ENCODE measurements at places on chromosomes 5 and 9.
A peak's percentile ranks its signal among the peaks of the same experiment; 100 is the strongest.

GRCh38 chr9:111961575-111961974, 65.0 kb downstream of the UGCG start:
- no peak for DNase-seq

DNA sequence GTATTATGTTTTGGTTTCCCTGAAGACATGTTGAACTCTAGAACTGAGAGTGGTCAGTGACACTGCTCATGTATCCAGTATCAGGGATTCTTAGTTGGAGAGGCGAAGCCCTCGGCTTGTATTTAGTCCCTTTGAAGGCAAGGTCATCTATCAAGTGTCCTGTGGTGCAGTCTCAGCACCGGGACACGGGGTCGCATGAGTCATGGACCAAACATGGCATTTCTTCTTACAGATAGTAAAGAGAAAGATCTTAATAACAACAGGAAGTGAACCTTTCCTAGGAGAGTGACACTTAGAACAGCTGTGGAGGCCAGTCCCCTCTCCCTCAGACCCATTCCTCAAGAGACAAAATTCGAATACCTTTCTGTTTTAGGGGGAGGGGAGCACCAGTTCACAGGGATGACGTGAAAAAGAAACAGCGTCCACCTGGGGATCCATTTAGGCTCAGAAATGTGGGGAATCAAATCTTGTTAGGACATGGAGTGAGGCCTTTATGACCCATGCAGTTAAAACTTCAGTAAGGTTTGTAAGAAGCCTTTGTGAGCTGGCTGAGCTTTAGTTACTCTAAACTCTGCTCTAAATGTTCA, 86.5 kb downstream of the ADGRV1 start:
- DNase-seq, result no peak

GRCh38 chr5:56270568-56271392, 37.6 kb upstream of the ANKRD55 start:
- peak; percentile 87 for DNase-seq

GRCh38 chr9:10127867-10128266, 484.9 kb downstream of the PTPRD start:
- no peak for DNase-seq

DNA sequence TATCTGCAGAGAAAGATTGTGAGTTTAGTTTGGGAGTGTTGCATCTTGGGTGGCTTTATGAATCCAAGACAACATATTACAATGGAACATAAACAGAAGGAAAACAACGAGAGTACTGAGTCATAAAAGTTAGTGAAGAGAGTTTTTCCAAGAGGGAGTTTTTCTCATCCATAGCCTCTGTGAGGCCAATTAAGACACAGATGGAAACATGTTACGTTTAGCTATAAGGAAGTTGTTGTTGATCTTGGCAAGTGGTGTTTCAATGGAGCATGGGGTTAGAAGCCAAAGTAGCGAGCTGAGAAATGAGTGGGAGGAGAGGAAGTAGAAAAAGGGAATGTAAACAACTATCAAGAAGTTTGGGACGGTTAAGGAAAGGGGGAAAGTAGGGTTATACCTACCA, 53.3 kb upstream of the SPATA31D4 start:
- DNase-seq, result no peak

GRCh38 chr9:98707166-98708102, 1.3 kb downstream of the GABBR2 start:
- DNase-seq, result peak; percentile 61

DNA sequence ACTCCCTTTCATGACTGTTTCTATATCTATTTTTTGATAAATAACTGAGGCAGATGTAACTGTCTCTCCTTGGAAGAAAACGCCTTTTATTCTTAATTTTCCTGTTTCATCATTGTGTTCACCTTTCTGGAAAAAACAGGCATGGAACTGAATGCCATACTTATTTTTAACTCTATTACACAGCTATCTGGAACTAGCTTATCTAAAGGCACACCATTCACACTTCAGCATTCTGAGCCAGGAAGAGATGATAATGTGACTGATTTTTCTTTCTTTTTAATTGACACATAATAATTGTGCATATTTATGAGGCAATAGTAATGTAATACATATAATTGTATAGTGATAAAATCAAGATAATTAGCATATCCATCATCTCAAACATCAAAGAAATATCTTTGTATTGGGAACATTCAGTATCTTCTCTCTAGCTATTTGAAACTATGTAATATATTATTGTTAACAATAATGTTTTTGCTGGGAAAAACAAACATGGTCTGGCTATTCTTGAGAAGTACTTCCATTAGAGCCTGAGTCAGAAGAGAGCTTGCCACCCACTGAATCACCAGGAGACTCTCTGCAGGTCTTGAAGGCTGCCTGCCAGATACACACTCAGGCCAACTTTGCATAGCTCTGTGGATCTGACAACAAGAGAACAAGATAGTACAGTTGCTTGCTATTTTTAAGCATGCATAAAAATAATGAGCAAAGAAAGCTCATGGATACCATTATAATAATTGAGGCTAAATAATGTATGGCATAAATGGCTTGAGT, 501.0 kb upstream of the EDIL3 start:
- DNase-seq, result no peak

DNA sequence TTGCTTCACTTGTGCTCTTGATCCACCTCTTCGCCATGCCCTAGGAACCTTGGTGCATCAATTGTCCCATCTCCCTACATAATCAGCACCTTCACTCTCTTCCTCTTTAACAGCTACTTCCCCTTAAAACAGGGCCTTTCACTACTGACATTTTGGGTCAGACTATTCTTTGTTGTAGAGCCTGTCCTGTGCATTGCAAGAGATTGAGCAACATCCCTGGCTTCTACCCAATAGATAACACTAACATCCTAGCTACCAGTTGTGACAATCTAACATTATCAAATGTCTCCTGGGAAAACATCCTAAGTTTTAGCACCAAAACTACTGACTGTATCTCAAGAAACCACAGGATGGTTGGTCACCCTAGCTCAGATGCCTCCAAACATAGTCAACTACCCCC, 854.3 kb upstream of the DMAC1 start:
- DNase-seq, result no peak

GRCh38 chr5:116448870-116449427, 125.7 kb downstream of the SEMA6A start:
- DNase-seq, result no peak

DNA sequence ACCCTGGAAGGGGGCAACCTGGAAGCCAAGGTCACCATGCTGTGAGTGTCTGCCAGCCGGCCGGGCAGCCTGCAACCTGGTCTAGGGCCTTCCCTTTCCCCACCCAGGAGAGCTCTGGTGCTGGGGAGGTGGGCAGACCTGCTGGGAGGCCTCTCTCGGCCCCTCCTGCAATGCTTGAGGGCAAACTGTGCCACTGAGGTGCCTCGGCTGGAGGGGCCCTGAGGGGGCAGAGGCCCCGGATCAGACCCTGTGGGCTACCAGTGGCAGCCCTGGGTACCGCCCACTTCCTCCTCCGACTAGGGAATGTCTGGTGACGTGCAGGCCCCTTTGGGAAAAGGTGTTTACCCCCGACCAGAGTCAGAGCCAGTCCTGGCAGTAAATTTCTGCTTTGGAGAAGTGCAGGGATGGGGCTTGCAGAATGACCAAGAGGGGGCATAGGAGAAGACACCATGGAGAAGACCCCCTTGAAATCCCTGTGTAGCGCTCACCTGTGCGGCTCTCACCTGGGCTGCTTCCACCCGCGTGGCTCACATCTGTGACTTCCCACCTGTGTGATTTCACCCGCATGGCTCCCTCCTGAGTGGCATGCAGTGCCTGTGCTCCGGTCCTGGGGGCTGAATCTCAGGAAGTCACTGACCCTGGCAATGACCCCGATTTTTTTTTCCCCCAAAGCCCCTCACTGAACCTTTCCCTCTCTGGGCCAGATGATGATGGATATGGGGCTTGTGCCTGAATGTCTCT, 1.1 kb downstream of the LCN1 start:
- no peak for DNase-seq

- DNase-seq, result no peak
Measured at GRCh38 chr5:147170603-147171002, 64.2 kb upstream of the STK32A start.

GRCh38 chr9:125180876-125181275, 8.7 kb downstream of the PPP6C start:
- no peak for DNase-seq

- DNase-seq, result peak; percentile 11
Measured at GRCh38 chr9:79858508-79858907, 286.7 kb downstream of the TLE4 start.

DNA sequence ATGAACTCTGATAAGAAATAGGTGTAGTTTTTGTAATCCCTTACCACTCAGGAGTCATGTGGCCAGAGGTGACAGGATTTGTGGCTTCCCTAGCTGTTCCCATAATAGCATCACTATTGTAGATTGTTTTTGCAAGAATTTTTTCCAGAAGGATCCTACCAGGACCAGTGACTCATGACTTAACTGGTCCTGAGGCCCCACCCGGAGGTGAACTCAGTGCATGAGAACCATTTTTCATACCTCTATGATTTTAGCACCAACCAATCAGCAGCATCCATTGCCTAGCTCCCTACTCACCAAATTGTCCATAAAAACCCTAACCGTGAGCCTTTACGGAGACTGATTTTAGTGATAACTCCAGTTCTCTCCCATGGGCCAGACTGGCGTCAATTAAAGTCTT, 484.8 kb downstream of the PSAT1 start:
- no peak for DNase-seq

DNA sequence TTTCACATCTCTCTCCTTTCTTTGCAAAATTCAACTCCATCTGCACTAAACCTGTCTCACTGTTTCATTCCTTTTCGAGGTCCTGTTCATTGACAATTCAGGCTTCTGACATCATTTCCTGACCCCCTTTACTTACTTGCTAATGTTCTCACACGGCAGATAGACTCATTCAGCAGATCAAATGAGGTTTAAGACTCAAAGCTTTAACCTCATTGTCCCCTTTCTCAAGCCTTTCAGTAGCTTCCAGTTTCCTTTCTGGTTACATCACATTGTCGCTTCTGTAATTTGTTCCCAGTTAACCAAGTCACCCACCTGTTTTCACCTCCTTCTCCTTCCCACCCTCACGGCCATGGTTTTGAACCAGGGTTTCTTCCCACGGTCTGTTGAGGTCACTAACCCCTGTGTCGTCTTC, 143.4 kb upstream of the OTULINL start:
- no peak for DNase-seq

DNA sequence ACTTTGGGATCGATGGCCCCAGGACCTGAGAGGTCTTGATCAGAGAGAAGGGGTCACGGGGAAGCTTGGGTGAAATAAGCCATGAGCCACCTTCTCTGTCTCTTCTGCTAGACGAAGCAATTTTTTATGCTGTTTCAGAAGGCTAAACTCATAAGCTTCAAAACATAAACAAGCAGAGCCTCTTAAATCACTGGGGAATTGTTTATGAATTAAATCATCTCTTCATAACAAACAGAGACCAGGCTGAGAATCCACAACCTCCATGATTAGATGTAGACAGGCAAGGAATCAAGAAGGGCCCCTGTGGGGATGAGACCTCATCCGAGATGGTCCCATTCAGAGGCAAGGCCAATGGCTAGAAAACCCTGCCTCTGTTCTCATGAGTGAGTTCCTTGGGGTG, 21.7 kb upstream of the TCOF1 start:
- no peak for DNase-seq

- no peak for DNase-seq
Measured at GRCh38 chr5:154115291-154115690, 75.2 kb upstream of the GALNT10 start.

- DNase-seq, result no peak
Measured at GRCh38 chr5:31511305-31511704, 20.6 kb downstream of the DROSHA start.

DNA sequence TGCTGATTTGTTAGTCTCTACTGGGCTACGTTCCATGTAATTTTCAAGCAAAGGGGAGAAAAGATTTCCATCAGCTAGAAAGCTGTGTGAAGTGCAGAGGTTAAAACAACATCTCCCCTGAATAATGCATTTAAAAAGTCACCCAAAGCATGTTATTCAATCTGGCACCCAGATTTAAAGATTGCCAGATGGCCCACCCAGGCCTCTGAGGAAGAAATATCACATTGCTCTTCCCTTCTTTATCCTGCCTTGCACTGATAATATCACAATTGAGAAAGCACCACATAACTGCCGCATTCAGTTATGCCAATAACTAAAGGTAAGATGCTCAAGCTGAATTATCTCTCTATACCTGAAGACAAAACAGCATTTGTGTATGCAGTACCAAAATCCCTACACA, 119.4 kb upstream of the PUM3 start:
- no peak for DNase-seq

GRCh38 chr9:2727966-2728613, 10.8 kb downstream of the KCNV2 start:
- no peak for DNase-seq

GRCh38 chr5:157271740-157272271, 5.9 kb downstream of the CYFIP2 start:
- DNase-seq, result peak; percentile 95

GRCh38 chr5:94039101-94039500, 297.7 kb upstream of the POU5F2 start:
- DNase-seq, result no peak

DNA sequence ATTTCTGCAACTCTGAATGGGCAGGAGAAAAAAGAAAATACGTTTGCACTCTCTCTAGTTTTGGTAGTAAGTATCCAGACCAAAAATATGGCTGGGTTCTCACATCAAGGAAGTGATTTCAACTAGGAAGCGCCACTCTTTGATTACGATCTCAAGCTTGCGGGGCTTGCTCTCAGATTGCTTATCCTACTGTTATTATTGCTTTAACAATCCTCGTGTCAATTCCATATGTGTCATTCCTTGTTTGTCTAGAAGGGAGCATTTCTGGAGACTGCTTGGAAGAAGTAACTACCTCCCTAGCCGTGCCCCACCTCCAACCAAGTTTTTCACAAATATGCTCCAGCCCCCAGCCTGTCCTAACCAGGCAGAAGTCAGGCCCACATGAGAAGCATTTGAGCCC, 3.5 kb downstream of the PRUNE2 start:
- no peak for DNase-seq

DNA sequence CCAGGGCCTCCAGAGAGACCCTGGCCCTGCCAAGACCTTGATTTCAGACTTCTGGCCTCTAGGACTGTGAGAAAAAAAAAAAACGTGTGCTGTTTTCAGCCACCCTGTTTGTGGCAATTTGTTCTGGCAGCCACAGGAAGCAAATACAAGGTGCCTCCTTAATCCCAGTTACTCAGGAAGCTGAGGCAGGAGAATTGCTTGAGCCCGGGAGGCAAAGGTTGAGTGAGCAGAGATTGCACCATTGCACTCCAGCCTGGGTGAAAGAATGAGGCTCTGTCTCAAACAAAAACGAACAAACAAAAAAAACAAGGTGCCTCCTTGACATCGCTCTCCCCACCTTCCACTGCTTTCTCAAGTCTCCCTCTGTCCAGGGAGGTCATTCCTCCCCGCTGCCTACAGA, 98.0 kb downstream of the GABBR2 start:
- no peak for DNase-seq

DNA sequence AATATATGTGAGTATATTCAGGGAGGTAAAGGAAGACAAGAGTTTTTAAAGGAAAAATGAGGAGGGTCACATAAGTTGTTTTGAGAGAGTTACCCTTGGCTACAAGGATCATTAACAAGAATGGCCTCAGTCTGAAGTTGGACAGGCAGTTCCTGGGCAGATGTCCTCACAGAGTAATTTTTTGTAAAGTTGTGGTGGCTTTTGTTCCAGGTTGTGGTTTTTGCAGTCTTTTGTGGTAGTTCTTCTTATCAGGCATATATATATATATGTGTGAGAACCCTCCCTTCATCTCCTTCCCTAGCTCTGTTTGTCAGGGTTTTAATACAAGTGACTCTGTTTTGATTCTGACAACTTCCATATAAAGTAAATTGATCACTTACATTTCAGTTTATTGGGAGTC, 60.0 kb downstream of the CSNK1G3 start:
- DNase-seq, result no peak

GRCh38 chr5:61332358-61332749, 296 bp downstream of the ZSWIM6 start:
- peak; percentile 65 for DNase-seq
